ENCODE measurements at places on chromosomes 2 and 18. TPM values are rescaled to one million over a fixed set of nuclear protein-coding genes. Genes with fewer than 3 reads are reported as not detected.

DNA sequence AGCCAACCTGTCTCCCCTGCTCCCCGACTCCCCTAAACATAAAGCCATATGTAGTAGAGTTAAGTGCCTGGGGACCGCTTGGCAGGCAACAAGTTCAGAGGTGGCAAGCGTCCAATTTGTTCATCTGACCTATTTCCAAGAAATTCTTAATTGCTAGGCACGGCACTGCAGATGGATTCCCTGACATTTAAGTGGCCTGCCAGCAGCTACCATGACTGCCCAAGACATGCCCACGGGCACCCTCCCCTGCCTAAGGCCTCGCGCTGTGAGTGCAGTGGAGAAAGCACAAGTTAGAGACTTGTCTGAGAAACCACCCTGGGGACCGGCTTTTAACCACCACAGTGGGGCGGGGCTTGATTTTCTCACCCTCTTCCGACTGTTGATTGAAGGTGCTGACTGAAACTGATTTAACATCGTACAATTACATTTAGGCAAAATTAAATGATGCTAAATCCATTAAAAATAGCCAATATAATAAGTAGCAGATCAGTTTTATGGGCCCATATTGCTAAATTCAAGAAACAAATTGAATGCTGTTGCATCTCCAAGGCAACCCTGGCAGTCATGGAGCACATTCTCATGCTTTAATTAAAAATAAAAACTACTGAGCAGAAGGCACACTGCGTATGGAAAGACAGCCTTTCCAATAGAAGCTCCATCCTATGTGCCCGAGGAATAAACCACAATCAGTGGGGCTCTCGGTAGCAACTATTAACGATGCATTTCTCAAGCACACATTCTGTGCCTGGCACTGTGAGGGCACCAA is 163.6 kb upstream of the ACAA2 start:
- no peak overlapping the region for H3K27ac ChIP-seq
- peaks cover 12% of the 10 kb centered on the region for H3K27me3 ChIP-seq
- no peak overlapping the region for H3K4me3 ChIP-seq
- no peak for DNase-seq
- H3K4me1 ChIP-seq = no peaks in the 10 kb centered on the region

DNA sequence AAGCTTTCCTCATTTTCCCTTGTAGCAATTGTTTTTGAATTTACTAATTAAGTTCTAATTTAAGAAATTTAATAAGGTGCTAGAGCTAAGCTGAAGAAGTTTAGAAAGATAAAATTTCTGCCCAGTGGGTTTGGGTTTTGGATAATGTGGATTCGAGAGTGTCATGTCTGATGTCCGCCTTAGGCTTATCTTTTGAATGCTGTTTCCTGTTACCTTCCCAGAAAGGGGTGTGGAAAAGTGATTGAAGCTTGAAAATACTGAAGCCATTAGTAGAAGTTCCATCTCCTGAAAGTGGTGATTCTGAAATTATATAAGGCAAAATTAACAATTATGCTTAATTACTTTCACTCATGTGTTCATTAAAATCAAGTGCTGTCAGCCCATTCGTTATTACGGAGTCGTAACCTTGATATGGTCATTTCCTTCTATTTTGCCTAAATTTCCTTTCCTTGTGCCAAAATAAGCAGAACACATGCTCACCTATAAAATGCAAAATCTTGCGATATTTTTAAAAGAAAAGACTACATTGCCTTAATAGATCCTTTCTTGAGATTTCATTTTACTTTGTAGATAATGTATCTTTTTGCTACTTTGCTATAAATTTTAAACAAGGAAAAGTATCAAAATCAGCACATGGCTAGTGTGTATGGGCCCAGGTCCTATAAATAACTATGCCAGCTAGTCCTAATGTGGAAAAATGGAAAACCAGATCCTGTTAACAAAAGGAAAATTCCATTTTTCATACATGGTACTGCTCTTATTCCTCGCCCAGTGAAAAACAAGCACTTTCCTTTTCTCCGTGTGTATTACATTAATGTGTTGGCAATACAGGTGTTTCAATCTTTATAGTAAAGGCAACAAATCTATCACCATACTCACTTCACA is 97.3 kb downstream of the ICOS start:
- H3K27me3 ChIP-seq = no peaks in the 10 kb centered on the region
- no peak overlapping the region for H3K4me3 ChIP-seq
- no peak for DNase-seq
- H3K27ac ChIP-seq = no peak overlapping the region
- peaks cover 4% of the 10 kb centered on the region for H3K36me3 ChIP-seq

- no peak overlapping the region for H3K4me3 ChIP-seq
- no peak overlapping the region for H3K27ac ChIP-seq
- DNase-seq = no peak
These were observed 290.5 kb downstream of the GULP1 start for GRCh38 chr2:188582211-188582610.

- H3K27me3 ChIP-seq = peaks cover 2% of the 10 kb centered on the region
- no peak overlapping the region for H3K4me3 ChIP-seq
- peaks cover 10% of the 10 kb centered on the region for H3K4me1 ChIP-seq
These were observed 48.6 kb upstream of the RPL31 start for GRCh38 chr2:100953406-100954043.

DNA sequence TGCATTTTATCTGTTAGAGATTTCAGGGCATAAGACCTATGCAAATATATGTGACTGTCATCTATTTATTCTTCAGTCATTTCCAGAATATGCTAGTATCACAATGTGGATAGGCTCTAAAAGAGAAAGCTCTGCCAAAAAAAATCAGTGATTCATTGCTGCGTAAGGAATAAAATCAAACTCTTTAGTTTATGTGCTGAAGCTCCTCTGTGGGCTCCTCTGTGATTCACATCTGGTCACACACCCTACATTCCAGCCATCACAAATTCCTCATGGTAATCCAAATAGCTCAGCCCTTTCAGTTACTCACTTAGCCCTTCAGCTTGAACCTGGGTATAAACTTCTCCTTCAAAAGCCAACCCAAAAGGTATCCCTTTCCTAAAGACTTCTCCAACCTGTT is 21.4 kb downstream of the DLGAP1 start:
- no peaks in the 10 kb centered on the region for H3K4me1 ChIP-seq
- no peak overlapping the region for H3K4me3 ChIP-seq
- H3K36me3 ChIP-seq = no peaks in the 10 kb centered on the region
- H3K27ac ChIP-seq = no peak overlapping the region
- no peaks in the 10 kb centered on the region for H3K27me3 ChIP-seq

- peaks cover 9% of the 10 kb centered on the region for H3K27me3 ChIP-seq
- peaks cover 7% of the 10 kb centered on the region for H3K4me1 ChIP-seq
- no peak for DNase-seq
- no peaks in the 10 kb centered on the region for H3K36me3 ChIP-seq
- no peak overlapping the region for H3K4me3 ChIP-seq
- no peak overlapping the region for H3K27ac ChIP-seq
These were observed 14.6 kb upstream of the CREG2 start for GRCh38 chr2:101401906-101402305.

DNA sequence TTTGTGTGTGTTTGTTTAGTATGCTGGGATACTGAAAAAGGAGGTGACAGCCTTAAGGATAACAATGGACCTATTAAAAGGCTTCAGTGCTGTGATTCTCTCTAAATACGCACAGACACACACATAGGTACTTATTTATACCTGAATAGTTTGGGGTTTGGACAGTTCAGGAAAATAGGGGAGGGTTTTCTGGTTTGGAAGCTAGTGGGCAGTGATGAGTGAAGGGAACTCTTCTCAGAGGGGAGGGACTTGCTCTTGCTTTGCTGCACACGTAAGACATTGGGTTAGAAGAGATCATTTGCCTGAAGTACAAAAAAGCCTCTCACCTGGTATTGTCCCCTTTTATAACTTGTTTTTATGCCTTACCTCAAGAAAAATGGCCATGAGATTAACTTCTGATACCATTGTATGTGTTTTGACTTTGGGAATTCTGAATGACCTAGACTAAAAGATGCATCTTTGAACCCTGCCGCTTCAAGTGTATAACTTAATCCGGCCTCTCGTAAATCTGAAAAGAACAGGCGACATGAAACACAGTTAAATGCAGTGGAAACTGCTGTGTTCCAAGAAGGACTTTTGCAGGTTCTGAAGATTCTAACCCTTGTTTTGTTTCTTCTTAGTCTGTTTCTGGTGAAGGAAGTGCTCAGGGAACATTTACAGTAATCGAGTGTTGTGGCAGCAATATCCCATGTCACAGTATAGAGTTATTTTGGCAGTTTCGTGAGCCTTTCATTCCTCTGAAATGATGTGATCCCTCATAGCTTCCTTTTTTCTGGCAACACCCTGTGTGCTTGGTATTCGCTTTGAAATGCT is 2.5 kb downstream of the CRIM1 start:
- no peaks in the 10 kb centered on the region for H3K36me3 ChIP-seq
- peaks cover 42% of the 10 kb centered on the region for H3K4me1 ChIP-seq
- peaks cover 65% of the 10 kb centered on the region for H3K27me3 ChIP-seq

Gene APCDD1
- not detected for total RNA-seq

Gene FAM168B
- total RNA-seq = 79.0 TPM

Gene SH3BP4
- 0.26 TPM for total RNA-seq
